ENCODE measurements at places on chromosomes 11 and 22.

DNA sequence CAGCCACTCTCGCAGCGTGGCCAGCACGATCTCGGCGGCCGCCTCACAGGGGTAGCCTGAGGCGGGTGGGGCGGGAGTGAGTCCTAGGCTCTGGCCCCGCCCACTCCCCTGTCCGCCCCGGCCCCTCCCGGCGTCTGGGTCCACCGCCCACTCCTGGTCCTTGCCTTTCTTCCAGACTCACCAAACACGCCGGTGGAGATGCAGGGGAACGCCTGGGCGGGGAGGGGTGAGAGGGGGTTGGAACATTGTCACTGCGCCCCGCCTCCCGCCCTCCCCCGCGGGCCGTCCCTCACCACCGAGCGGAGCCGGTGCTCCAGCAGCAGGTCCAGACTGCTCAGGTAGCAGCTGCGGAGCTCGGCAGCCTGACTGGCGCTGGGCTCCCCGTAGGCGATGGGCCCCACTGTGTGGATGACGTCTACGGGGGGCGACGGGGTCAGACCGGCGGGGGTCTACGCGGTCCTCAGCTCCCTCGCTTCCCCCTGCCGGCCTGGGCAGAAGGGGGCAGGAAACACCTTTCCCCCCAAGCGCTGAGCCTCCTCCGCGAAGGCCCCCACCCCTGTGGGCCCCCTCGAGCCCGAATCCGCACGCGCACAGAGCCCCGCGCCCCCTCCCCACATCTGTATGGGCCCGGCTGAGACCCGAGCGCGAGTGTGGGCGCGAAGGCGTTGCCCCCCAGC is 13.2 kb downstream of the OTUB1 start:
- peak; percentile 86 for DNase-seq

DNA sequence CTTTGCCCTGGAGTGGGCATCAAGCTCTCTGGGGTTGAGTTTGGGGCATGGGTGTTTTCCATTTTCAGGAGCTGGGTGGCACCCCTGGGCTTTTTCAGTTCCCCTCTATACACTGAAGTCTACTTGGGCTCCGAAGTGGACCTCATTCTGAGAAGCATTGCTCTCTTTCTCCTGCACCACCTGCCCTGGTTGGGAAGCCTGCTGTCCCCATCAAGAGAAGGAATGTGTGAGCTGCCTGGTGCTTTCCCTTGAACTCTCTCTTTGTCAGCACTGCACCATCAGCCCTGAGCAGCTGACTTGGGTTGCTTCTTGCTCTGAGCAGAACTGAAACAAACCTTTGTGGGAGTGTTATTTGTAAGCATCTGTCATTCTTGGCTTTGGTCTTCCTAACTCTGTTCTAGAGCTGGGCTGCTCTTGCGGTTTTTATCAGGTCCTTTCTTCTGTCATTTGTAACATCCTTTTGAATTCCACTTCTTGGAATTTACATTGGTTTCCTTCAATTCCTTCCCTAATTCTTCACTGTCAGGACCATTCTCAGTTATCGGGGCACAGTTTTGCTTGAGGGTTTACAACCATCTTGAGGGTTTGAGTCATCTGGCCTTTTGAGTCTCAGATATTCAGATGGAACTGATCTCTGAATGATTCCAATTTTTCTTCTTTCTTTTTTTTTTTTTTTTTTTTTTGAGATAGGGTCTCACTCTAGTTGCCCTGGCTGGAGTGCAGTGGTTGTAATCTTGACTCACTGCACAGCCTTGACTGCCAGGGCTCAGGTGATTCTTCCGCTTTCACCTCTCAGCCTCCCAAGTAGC is 20.5 kb downstream of the UBE2L3 start:
- DNase-seq: no peak

GRCh38 chr22:35172442-35172841 is 84.9 kb upstream of the HMGXB4 start:
- no peak for DNase-seq

DNA sequence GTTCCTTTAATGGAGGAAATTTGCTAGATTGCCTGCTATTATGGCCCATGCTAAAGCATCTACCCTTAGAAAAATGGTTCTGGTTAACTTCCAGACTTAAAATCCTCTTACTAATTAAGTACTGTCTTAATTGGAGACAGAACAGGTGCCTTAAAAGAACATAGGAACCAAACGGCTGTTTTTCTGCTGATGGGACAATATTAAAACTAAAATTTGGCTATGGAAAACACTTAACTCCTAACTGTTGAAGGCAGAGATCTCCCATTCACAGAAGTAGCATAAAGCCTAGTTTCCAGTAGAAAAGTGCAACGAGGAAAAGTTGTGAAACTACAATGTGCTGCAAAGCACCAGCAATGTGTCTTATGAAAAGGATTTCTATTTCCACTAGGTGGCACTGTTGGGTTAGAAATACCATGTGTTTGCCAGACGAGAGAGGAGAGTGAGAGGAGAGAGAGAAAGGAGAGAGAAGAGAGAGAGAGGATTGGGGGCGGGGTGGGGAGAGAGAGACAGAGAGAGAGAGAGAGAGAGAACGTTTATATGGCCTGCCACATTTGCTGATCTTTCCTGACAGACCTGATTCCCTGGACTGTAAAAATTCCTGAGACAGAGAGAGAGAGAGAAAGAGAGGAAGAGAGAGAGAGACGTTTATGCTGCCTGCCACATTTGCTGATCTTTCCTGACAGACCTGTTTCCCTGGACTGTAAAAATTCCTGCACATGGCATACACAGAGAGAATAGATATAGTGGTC is 51.5 kb downstream of the FAM181B start:
- peak; percentile 13 for DNase-seq

DNA sequence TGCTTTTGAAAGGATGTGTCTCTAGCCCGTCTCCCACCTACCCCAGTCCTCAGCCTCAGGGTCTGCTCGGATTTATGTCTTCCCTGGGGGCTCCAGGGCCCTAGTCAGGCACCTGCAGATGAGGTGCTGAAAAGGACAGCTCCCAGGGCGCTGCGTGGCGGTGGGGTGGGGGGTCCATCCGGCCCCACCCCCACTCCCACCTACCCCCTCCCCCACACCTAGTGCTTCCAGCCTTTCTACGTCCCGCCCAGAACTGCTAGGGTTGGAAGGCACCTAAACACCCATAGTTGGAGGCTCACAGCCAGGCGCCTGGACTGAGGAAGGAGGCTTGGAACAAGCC is 1.4 kb upstream of the ROBO3 start:
- DNase-seq: no peak

- DNase-seq: no peak
These were observed 590 bp upstream of the IGF2 start for GRCh38 chr11:2139621-2140337.

GRCh38 chr11:102119997-102120396 is 9.8 kb downstream of the YAP1 start:
- no peak for DNase-seq

- no peak for DNase-seq
These were observed 70.8 kb downstream of the SHANK2 start for GRCh38 chr11:71181566-71181965.

DNA sequence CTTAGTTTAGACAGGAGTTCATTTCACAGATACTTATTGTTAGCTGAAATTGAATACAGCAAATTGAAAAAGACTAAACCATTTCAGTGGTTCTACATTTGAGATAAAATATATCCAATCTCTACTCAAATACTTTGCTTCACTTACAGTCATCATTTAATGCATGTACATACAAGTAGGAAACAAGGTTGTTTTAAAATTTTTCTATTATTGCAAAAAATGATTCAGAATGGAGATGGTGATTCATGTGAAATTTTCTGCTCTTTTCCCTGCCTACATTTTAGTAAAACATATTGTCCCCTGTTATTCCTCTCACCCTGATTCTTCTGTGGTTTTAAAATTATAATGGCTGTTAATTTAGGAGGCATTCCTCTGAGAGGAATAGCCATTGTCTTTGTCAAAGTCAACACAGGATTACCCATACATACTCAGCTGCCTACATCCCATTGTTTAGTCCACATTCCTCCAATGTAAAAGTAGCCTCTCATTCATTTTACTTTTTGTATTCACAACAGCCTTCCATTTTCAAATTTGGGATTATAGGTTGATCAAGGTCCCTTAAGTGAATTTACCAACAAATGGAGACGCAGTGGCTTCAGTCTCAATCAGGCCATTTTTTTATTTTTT is 60.1 kb downstream of the TRPC6 start:
- DNase-seq: no peak

DNA sequence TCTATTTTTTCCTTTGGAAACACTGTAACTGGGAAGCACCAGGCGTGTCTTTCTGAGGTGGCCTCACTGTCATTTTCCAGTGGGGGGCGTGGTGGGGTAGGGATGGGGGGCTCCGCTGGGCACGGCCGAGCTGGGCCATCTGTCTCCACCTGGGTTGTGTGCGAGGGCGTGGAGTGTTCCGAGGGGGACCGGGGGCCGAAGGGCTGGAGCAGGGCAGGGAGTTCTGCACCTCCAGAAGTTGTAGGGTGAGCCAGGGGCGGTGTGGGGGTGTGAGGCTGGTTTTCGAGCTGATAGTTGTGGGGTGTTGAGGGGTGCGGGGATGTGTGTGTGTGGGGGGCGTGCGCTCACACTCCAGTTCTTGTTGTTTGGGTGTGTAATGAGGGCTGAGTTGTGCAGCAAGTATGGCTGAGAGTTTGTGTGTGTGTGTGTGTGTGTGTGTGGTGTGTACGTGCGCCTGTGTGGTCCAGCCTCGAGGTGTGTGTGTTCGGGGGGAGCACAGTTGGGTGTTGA is 10.8 kb downstream of the YPEL4 start:
- DNase-seq: peak; percentile 44

- DNase-seq: no peak
These were observed 2.3 kb downstream of the IGF2 start for GRCh38 chr11:2136952-2137201.

DNA sequence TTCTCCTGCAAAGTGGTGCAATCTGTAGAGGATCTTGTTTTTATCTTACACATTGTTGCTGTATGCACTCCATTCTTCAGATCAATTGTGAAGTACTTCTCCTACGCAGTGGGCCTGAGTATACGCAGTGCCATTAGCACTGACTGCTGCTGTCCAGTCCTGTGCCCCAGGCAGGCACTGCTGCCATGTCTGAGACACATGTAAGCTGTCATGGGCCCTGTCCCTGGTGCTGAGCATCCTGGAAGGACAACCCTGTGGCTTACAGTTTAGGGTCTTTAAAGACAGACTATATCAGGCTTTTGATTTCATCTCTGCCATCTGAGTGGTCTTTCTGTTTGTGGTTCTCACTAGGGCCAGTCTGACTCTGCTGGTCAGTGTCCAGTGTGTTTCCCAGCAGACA is 44.8 kb upstream of the PTPN5 start:
- DNase-seq: peak; percentile 22

DNA sequence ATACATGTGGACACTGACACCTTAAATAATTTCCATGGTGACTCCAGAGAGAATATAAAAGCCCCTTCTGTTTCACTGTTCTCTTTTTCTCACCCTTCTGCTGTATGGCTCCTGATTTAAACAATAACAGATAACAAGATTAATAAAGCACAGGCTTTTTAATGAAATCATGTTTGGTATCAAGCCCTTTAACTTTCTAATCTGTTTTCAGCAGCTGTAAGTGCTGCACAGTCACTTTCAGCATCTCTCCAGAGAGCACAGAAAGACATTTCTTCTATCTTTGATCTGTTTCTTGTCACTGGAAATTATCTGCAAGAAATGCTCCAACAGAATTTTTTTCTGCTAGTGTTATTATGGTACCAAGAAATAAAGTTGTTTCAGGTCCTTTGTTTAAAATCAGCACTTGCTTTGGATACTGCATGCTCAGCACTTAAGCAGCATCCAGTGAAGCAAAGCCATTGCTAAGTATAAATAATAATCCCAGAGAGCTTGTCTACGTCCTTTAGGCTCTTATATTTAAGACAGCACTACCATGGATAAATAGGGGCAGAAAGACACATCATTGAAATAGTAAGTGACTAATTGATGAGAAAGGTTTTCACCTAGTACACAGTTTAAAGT is 134.2 kb upstream of the CARD18 start:
- DNase-seq: no peak

- no peak for DNase-seq
These were observed 246.1 kb upstream of the CHORDC1 start for GRCh38 chr11:90468923-90469322.

- no peak for DNase-seq
These were observed 116.9 kb upstream of the PAX6 start for GRCh38 chr11:31927982-31928381.

DNA sequence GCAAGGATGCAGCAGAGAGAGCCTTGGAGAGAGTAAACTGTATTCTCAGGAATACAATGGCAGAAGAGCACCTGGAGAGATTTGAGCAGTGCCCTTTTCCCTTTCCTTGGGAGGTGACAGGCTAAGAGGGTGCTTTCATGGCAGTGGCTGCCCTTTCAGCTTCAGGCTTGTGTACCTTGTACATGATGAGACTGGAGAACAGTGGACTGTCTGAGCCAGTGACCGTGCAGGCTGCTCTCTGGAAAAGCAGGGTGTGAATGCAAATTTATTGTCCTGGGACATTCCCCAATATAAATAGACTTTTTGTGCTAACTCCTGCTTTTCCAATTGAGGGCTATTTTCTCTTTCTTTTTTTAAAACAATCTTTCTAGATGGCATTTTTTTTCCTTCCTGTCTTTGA is 99.3 kb downstream of the TRIM44 start:
- DNase-seq: no peak

GRCh38 chr11:63966444-63966843 is 8.0 kb upstream of the COX8A start:
- DNase-seq: no peak

DNA sequence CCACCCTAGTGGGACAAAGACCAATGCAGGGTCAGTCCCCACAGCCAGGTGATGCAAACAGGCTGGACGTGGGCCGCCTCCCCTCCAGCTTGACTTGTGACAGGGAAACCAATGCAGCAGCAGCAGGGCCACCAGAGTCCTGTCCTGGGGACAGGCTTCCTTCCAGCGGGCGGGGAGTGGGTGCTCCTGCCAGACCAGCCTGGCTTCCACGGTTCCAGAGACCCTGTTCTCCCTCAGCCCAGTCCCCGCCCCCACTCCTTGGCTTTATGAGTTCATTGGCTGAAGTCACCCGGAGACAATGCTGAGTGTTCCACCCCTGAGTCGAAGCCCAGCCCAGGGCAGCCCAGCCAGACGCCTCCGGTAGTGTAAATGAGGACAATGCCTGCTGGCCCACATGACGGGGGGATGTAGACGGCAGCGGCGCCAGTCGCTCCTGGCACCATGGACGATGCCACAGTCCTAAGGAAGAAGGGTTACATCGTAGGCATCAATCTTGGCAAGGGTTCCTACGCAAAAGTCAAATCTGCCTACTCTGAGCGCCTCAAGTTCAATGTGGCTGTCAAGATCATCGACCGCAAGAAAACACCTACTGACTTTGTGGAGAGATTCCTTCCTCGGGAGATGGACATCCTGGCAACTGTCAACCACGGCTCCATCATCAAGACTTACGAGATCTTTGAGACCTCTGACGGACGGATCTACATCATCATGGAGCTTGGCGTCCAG is at the start of gene TSSK2:
TSS of gene TSSK2 (plus strand) at position 350 of the 726 bp plus-strand sequence. CDS start at position 442, 92 bp downstream.
- DNase-seq: peak; percentile 37

GRCh38 chr11:130223291-130223971 is 63.8 kb downstream of the ST14 start:
- no peak for DNase-seq

Data from WTC11 (cell line).